ENCODE measurements at places on chromosomes 5 and 9. TPM values are rescaled to one million over a fixed set of nuclear protein-coding genes. Genes with fewer than 3 reads are reported as not detected.
A peak's percentile ranks its signal among the peaks of the same experiment; 100 is the strongest.

OBP2A gene
- not detected for total RNA-seq

GRCh38 chr9:134602547-134603362 lies 38.8 kb upstream of the COL5A1 start:
- no peak overlapping the region for H3K4me3 ChIP-seq
- peaks cover 6% of the 10 kb centered on the region for H3K4me1 ChIP-seq
- DNase-seq = peak; percentile 86
- no peaks in the 10 kb centered on the region for H3K36me3 ChIP-seq

- no peak for DNase-seq
- H3K4me3 ChIP-seq = peak overlapping the region; percentile 87
Observed at GRCh38 chr9:96382175-96382574, 1.3 kb downstream of the SLC35D2 start.

DNA sequence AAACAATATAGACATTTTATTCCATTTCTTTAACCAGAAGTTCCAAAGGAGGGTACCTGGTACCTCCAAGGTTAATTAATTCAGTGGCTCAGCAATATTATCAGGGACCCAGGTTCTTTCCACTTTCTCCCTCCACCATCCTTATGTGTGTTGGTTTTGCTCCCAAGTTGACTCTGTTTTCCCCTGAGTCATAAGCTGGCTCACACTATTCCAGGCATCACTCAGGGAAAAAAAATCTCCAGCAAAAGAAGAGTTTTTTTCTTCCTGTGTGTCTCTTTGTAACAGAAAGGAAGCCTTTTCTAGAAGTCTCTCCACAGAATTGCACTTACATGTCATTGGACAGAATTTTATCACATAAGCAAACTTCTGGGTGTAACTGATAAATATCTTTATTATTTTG lies 31.2 kb upstream of the GALNT10 start:
- H3K4me3 ChIP-seq = no peak overlapping the region
- no peak overlapping the region for H3K27ac ChIP-seq
- no peaks in the 10 kb centered on the region for H3K4me1 ChIP-seq
- DNase-seq = no peak
- no peaks in the 10 kb centered on the region for H3K36me3 ChIP-seq

- H3K4me3 ChIP-seq = no peak overlapping the region
- no peaks in the 10 kb centered on the region for H3K27me3 ChIP-seq
- H3K4me1 ChIP-seq = no peaks in the 10 kb centered on the region
Observed at GRCh38 chr5:35041261-35041660, 6.5 kb downstream of the AGXT2 start.

GRCh38 chr9:98479967-98480847 lies 224.8 kb upstream of the TBC1D2 start:
- no peak overlapping the region for H3K4me3 ChIP-seq
- H3K4me1 ChIP-seq = no peaks in the 10 kb centered on the region
- no peaks in the 10 kb centered on the region for H3K36me3 ChIP-seq

- no peaks in the 10 kb centered on the region for H3K4me1 ChIP-seq
- H3K27ac ChIP-seq = no peak overlapping the region
- H3K4me3 ChIP-seq = no peak overlapping the region
- no peak for DNase-seq
- H3K27me3 ChIP-seq = no peaks in the 10 kb centered on the region
- H3K36me3 ChIP-seq = no peaks in the 10 kb centered on the region
Observed at GRCh38 chr5:6829150-6829784, 116.0 kb downstream of the TENT4A start.

All from stomach (tissue), 19 donors.